Iris pigment epithelial cell (primary cell): ENCODE measurements at places on chromosomes 7 and 10.
A peak's percentile ranks its signal among the peaks of the same experiment; 100 is the strongest.

- DNase-seq, result no peak
Observed at GRCh38 chr10:69818676-69819239, 17.1 kb downstream of the COL13A1 start.

GRCh38 chr7:139011373-139011772 is 24.5 kb downstream of the ZC3HAV1L start:
- no peak for DNase-seq

DNA sequence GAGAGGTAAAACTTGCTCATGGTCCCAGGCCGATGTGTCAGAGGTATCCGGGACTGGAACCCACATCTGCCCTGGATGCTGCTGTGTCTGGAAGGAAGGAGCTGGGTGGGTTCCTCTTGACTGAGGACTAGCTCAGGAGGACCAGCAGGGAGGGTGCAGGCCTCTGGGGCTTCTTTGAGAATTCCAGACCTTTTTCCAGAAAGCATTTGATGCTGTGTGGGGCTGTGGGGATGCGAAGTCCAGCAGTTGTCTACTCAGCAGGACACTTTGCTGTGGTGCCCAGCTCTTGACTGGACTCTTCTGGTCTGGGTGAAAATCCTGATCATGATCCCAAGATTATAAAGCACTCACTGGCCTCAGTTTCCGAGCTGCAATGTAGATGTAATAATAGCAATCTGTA is 1.7 kb downstream of the RAMP3 start:
- no peak for DNase-seq

DNA sequence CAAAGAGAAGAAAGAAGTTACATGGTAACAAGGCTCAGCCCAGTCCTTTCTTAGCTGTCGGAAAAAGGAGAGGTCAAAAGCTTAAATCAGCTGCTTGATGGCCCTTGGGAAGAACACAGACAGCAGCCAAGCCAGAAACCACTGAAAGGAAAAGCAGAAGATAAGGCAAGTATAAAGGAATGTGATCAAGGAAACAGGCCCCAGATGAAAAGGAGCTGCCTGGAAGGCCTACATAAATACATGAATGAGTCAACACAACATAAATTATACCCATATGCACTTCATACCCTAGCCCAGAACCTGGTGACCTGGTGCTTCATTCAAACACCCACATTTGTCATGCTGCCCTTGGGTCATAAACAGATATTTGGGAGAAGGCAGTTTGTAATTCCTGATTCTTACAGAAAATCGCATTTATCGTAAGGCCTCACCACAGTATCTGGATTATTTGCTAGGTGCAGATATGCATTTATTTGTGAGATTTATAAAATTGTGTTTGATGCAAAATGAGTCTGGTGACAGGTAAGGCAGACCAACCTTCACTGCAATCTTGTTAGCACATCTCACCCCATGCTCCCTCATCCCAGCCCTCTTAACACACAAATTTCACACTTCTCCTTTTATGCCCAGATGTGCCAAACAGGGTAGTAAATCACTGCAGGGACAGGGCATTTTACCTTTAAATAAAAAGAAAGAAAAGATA is 94.9 kb upstream of the KCNIP2 start:
- DNase-seq, result peak; percentile 95

GRCh38 chr10:50501478-50501877 is 122.3 kb downstream of the SGMS1 start:
- DNase-seq, result peak; percentile 69
